ENCODE measurements at places on chromosomes 3 and 15.

GRCh38 chr3:140470962-140471361, 206.9 kb upstream of the TRIM42 start:
- DNase-seq = no peak

- DNase-seq = no peak
Measured at GRCh38 chr3:15292765-15293522, 39.4 kb downstream of the SH3BP5 start.

DNA sequence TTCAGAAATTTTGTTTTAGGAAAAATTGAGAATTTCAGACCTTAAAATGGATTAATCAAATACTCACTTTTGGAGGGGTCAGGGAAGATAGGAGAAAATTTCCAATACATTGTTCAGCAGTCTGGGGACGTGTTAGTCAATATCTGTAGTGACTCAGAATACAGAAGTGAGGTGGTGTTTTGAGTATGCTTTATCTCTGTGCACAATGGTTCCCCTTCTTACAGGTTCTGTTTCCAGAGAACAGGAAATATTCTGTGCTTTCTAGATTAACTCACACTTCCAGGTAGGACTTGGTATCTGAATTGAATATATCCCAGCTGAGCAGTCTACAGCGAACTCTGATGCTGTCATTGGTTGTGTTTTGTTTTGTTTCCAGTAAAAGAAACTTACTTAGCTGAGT, 30.7 kb upstream of the CCDC54 start:
- DNase-seq = no peak

DNA sequence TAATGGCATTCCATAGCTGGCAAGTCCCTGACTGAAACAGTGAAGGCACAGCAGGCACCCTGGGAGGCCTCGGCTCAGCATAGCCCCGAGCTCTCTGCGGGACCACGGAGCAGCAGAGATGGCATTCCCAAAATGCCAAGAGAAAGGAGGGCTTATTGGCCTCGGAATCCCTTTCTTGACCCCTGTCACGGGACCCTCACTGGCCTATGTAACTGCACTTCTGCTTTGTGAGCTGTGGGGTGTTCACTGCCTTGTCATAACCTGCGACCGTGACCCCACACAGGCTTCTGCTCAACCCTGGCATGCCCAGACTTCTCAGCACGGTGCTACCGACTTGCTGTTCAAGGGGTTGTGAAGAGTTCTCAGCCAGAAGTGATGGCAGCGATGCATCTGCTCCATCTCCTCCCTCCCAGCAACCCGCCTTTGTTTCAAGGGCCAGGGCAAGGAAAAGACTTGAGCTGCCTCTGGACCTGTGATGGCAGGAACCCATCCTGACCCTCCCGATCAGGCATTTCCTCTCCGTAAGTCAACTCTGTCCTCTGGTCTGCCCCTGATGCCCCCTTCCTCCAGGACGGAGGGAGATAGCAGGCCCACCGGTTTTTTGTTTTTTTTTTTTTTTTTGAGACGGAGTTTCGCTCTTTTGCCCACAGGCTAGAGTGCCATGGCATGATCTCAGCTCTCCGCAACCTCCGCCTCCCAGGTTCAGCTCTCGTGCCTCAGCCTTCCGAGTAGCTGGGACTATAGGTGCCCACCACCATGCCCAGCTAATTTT, 30.5 kb downstream of the EHD4 start:
- no peak for DNase-seq

DNA sequence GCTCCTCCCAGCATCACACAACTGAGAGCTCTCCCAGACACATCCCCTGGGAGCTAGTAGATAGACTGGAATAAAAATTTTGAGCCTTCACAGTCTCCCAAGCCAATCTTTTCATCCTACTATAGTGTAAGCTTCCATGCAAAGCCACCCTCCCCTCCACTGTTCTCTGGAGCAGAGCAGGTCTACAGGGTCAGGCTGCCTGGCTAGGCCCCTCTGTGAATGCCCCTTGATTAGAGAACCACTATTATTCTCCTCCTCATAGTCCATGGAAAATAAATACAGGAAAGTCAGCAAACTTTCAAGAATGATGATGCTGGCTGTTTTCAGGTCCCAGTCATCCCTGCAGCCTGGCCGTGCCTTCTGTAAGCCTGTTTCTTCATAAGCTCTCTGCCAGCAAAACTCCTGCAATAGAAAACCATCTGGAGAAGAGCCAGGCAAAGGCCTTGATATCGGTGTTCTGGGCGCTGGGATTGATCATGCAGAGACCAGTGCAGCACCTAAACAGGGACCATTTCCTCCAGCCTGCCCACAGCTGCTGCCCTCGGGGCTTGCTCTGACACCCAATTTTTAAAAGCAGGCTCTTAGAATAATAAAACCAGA, 51.7 kb downstream of the CRYGS start:
- DNase-seq = no peak

- no peak for DNase-seq
Measured at GRCh38 chr3:31882895-31883294, 98.2 kb downstream of the OSBPL10 start.

DNA sequence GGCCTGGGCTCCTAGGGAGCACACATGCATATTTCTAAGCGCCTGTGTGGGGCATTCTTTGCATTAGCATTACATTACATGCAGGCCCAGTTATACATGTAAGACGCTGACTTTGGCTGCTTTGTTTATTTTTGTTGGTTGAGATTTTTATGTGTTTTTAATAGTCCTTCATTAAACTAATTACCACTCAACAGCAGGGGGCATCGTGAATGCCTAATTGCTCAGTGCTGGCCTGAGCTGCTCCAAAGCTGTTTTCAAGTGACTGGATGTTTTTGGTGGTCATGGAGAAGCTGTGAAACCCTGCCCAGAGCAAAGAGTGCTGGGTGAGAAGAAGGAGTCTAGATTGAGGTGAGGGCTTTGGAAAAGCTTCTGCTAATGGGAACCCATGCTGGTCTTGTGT, 41.5 kb downstream of the GPD1L start:
- DNase-seq = no peak

GRCh38 chr15:92600856-92601255, 54.7 kb downstream of the FAM174B start:
- no peak for DNase-seq

DNA sequence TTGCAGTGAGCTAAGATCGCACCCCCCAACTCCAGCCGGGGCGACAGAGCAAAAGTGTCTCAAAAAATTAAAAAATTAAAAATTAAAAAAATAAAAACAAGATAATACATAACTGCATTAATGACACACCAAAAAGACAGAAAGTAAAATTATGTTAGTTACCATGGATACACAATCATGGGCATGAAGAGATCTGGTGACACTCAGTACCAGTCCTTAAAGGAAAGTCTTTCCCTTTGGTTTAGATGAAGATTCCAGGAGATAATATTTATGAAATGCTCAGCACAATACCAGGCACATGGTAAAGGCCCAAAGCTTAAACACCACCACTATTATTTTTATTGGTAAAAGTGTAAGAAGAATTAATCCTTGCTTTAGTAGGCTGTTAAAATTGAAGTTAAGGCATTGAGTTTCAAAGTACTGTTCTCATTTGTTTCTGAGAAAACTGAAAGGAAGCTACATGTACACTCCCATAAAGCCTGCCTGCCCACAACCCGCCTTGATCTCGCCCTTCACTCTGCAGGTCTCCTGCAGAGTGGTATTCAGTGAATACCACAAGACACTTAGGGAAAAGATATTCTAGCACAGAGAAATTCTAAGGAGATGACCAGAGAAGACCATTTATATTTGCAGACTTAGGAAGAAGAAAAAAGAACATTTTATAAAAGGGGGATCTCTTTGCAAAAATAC, 52.3 kb downstream of the SUCLG2 start:
- no peak for DNase-seq

DNA sequence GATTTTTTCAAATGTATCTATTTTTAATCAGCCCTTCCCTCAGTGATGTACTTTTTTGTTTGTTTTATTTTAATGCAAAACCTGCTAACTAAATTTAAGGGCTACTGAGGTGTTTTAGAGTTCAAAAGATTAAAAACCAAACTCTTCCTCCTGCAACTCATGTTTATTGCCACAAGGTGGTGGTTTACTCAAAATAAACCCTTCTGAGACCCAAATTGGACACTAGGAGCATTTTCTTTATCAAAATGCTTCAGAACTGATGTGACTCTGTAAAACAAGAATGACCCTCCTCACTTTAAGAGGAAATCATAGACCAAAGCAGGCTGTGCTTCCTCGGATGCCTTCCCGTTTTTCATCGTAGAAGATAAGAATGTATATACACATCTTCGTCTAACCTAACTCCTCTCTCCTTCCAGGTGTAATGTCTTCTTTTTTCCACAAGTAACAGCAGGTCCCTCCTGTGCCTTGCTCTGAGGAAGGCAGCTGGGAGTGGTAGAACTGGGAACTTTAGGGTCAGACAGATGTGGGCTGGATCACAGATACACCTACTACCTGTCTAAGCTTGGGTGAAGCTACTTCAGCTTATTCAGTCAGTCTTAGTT, 2.9 kb upstream of the NME9 start:
- DNase-seq = no peak

DNA sequence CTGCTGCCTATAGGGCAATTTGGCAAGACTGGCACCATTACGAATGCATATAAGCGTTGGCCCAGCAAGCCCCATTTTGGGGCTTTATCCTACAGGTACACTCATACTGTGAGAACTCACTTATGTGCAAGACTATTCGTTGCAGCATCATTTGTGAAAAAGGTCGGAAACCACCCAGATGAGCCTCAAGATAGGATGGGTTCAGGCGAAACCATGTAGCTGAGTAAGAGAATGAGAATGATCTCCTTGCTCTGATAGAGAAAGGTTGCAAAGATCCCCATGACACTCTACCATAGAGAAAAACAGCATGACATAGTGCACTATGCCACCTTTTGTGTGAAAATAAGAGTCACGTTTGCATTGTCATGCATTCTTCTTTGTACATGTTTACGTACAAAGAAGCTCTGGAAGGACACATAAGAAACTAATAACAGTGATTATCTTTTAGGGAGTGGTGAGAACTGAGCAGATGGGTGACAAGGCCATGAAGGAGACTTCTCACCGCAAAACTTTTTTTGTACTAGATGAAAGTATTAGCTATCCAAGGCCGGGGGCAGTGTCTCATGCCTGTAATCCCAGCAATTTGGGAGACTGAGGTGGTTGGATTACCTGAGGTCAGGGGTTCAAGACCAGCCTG, 50.0 kb downstream of the RHCG start:
- no peak for DNase-seq

DNA sequence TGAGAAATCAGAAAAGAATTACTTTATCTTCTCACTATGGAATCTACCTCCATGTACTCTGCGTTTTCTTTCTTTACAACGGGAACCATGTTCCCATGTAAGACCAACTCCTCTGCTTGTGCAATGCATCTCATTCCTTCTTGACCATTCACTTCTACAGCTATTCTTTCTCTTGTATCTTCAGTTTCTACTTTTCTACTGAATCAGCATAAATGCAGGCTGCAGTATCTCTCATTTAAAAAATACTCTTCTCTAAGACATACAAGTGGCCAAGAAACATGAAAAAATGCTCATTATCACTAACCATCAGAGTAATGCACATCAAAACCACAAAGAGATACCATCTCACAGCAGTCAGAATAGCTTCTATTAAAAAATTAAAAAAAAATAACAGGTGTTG, 74.1 kb upstream of the NANOGP8 start:
- DNase-seq = no peak

DNA sequence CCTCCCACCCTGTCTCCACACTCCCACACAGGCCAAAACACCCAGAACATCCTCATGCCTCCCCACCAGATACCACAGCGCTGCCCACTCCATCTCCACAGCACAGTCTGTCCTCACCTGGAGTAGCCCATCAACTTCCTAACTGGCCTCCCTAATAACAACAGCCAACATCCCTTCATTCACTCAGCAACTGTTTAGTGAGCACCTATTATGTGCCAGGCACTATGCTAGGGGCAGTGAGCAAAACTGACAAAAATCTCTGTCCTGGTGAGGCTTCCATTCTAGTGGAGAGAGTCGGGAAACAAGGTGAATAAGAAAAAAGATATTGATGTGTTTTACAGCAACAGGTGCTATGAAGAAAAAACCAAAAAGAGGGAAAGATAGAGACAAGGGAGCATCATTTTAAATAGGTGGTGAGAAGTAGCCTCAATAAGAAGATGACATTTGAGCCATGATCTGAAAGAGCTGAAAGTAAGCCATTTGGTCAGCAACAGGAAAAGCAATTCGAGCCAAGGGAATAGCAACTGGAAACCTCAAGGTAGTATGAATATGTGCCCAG, 523.9 kb downstream of the SHQ1 start:
- no peak for DNase-seq

DNA sequence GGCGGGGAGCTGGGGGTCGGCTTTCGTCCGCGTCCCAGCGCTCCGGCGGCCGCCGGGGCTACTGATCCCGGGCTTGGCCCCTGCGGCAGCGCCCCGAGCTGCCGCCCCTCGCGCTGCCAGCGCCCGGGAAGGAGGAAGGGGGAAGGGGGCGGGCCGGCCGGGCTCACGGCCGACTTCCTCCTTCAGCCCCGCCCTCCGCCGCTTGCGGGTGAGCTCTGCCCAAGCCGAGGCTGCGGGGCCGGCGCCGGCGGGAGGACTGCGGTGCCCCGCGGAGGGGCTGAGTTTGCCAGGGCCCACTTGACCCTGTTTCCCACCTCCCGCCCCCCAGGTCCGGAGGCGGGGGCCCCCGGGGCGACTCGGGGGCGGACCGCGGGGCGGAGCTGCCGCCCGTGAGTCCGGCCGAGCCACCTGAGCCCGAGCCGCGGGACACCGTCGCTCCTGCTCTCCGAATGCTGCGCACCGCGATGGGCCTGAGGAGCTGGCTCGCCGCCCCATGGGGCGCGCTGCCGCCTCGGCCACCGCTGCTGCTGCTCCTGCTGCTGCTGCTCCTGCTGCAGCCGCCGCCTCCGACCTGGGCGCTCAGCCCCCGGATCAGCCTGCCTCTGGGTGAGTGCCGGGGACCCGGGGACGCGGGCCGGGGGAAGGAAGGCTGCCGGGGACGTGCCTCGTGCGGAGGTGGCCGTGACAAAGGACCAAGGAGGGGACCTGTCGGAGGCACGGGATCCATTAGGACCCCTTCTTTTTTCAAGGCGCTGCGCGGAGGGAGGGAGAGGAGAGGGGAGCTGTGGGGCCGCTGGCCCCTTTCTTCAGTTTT, at the start of gene SEMA4B:
Gene SEMA4B (plus strand): TSS at position 201 of the 814 bp plus-strand sequence. CDS start 249 bp downstream, at position 450.
- no peak for DNase-seq

DNA sequence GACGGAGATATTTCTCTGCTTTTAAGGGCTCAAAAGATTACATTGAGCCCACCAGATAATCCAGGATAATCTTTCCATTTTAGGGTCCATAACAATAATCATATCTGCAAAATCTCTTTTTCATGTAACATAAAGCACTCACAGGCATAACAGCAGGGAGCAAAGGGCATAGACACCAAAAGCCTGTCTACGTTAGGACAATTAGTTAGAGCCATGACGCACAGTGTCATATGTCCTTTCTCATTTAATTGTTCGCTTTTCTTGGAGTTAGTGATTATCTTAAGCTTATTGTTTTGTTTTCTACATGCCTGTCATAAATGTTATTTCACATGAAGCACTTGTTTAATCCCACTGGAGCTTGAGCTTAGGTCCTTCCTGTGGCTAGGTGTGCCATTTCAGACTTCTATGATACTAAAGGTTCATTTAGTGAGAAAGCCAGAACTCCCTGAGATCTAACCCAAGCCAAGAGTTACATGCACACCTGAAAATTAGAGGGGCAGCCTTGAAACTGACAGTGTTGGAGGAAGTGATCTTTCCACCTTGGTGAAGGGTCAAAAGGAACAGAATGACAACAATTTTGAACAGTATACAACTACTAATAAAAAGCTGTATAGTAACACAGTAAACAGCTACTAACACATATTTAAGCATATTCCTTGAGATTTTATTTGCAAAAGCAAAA, 11.7 kb upstream of the HHATL start:
- no peak for DNase-seq
